ENCODE measurements at places on chromosomes 12 and 14. TPM values are rescaled to one million over a fixed set of nuclear protein-coding genes. Genes with fewer than 3 reads are reported as not detected.

DNA sequence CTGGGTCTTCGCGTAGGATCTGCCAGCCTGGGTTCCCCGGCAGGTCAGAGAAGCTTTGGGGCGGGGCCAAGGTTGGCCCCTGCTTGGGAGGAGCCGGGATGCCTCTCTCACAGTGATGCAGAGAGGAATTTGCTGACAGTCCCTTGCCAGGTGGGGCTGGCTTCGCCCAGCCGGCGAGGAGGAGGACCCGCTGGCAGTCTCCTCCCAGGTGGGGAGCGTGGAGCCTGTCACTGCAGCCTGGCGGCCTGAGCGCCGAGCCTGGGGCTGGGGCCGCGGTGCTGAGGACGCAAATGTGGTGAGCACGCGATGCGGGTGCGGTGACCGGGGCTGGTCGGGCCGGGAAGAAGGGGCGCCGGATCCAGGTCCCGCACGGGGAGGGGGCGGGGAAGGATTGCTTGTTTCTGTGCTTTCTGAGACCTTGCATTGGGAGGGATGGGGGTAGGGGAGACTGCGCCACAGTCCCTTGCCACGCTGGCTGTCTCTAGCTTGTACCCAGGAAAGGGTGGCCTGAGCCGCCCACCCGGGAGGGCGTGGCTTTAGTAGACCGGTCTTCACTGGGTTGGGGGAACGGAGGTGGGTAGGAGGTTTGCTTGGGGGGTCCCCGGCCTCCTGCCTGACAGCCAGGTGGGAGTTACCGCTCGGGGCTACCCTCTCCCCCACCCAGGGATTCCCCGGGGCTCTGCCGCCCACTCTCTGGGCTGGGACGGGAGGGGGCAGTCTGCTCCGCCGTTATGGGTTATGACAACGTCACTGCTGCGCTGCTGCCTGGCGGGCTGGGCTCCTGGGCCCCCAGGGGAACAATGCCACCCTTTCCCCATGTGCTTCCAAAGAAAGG, at the start of gene TMEM63C:
TSS of gene TMEM63C (plus strand) at position 196 of the 835 bp plus-strand sequence. CDS start 37,016 bp downstream, outside the sequence.
- no peaks in the 10 kb centered on the region for H3K36me3 ChIP-seq
- no peak for DNase-seq
- H3K4me1 ChIP-seq: peaks cover 15% of the 10 kb centered on the region
- peaks cover 21% of the 10 kb centered on the region for H3K27me3 ChIP-seq
- no peak within 1 kb of the TSS for H3K27ac ChIP-seq

GRCh38 chr14:21672116-21672515, 1.5 kb downstream of the OR4E1 start:
- peaks cover 8% of the 10 kb centered on the region for H3K4me1 ChIP-seq
- no peak for DNase-seq
- no peaks in the 10 kb centered on the region for H3K27me3 ChIP-seq
- H3K4me3 ChIP-seq: no peak overlapping the region
- H3K27ac ChIP-seq: no peak overlapping the region

DNA sequence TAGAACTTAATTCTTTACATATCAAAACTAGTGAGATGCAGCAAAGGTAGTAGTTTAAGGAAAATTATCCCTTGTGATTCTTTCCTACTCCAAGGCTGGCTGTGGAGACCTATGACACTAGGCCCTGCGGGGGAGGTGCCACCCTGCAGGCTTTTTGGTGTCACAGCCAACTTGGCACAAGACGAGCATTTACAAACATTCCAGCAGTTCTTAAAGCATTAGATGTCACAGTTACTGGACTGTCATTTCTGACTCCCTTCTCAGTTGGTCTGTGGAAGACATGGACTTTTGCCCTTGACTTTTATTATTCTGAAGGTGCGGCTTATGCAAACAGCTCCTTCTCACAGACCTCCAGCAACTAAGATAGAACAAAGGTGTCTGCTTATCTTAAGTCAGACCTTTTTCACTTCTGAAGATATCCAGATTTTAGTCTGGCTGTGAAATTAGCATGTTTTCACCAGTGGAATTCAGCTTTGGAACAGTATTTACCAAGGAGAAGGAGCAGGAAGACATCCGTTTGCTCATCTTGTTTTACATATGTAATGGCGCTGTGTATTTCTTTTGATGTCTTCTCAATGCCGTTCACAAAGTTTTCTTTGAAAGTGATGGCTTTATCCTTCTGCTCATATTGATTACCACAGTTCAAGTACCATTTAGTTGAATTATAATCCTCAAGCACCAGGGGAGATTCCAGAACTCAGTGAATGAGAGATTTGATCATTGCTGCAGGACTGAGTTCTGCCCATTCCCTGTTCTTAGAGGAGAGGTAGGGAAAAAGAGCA, 17.9 kb downstream of the SRGAP1 start:
- no peaks in the 10 kb centered on the region for H3K36me3 ChIP-seq
- H3K4me1 ChIP-seq: peaks cover 48% of the 10 kb centered on the region
- H3K27me3 ChIP-seq: no peaks in the 10 kb centered on the region
- no peak overlapping the region for H3K4me3 ChIP-seq
- peak overlapping the region; percentile 83 for H3K27ac ChIP-seq

Gene HCAR2
- total RNA-seq: not detected

Gene RNF212B
- total RNA-seq: not detected

GRCh38 chr12:7068240-7068993, 7.9 kb downstream of the C1S start:
- H3K27me3 ChIP-seq: no peaks in the 10 kb centered on the region
- H3K27ac ChIP-seq: peak overlapping the region; percentile 86
- H3K36me3 ChIP-seq: no peaks in the 10 kb centered on the region
- no peak for DNase-seq

Gene PROX2
- not detected for total RNA-seq

DNA sequence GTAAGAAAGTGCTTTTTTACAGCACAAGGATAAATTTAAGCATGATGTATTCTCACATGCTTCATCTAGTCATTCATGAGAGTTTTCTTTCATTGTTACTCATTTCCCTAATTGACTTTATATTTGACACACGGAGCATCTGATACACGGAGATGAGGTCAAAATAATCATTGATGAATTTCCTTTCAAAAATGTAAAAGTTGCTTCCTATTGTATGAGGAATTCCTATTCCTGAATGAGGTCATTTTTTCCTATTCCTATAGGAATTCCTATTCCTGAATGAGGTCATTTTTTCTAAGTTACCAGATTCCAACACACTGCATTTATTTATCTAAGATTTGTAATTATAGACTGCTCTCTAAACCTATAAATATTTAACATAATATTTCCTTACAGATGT, 316.7 kb upstream of the KITLG start:
- H3K4me1 ChIP-seq: peaks cover 34% of the 10 kb centered on the region
- H3K27ac ChIP-seq: peak overlapping the region; percentile 37
- no peaks in the 10 kb centered on the region for H3K36me3 ChIP-seq

Gene GPR137C
- 2.6 TPM for total RNA-seq

DNA sequence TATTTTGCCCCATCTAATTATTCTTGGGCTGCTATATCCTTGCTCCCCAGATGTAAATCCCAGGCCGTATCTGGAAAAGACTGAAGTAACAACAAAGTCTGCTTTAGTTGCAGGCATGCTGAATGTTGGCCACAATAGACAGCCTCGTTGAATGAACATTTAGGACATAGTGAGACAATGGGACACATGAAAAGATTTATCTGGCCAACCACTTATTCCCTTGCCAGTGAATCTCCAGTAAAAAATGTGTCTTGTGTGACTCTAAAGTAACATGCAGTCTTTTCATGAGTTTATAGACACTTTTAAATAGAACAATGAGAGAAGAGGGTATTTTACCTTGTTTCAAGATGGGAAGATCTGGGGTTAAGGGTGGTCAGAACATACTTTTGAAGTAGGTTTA, 60.2 kb upstream of the STXBP6 start:
- no peaks in the 10 kb centered on the region for H3K27me3 ChIP-seq
- H3K4me1 ChIP-seq: peaks cover 34% of the 10 kb centered on the region
- peak overlapping the region; percentile 92 for H3K27ac ChIP-seq
- H3K4me3 ChIP-seq: no peak overlapping the region

Gene YLPM1
- 51.8 TPM for total RNA-seq

GRCh38 chr12:29224572-29224971, 75.5 kb downstream of the FAR2 start:
- H3K36me3 ChIP-seq: peaks cover 3% of the 10 kb centered on the region
- DNase-seq: no peak
- H3K4me1 ChIP-seq: peaks cover 65% of the 10 kb centered on the region
- no peak overlapping the region for H3K4me3 ChIP-seq

GRCh38 chr14:103103461-103104388, 9.2 kb downstream of the EXOC3L4 start:
- no peaks in the 10 kb centered on the region for H3K36me3 ChIP-seq
- DNase-seq: no peak
- H3K27ac ChIP-seq: no peak overlapping the region
- no peaks in the 10 kb centered on the region for H3K27me3 ChIP-seq

DNA sequence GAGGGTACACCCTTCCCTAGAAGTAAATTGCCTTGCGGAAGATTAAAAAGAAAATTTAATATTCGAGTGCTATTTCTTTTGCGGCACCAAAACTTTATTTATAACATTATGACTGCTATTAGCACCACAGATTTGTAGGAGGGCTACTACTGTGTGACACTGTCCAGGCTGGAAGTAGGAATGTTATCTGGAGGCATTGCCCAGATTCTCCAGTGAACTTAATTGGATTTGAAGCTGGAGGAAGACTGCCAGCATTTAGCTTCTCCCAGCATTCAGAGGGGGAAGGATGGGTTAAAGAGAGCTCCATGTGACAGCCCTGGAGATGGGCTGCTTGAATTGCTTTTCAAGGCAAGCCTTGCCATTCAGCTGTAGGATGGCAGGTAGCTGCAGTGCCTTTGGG, 107.0 kb upstream of the RBM19 start:
- H3K4me3 ChIP-seq: no peak overlapping the region
- no peak for DNase-seq
- H3K4me1 ChIP-seq: no peaks in the 10 kb centered on the region
- no peaks in the 10 kb centered on the region for H3K36me3 ChIP-seq
- peaks cover 7% of the 10 kb centered on the region for H3K27me3 ChIP-seq

GRCh38 chr12:93745286-93745685, 68.1 kb downstream of the CRADD start:
- DNase-seq: no peak
- no peak overlapping the region for H3K4me3 ChIP-seq
- H3K27me3 ChIP-seq: no peaks in the 10 kb centered on the region
- H3K36me3 ChIP-seq: no peaks in the 10 kb centered on the region

Gene EPS8
- 114 TPM for total RNA-seq

GRCh38 chr12:84551373-84551772, 361.2 kb downstream of the SLC6A15 start:
- H3K4me3 ChIP-seq: no peak overlapping the region
- no peaks in the 10 kb centered on the region for H3K36me3 ChIP-seq
- H3K27ac ChIP-seq: no peak overlapping the region
- no peaks in the 10 kb centered on the region for H3K4me1 ChIP-seq

Gene TAS2R7
- not detected for total RNA-seq

Gene OR6C75
- total RNA-seq: not detected

- peaks cover 5% of the 10 kb centered on the region for H3K27me3 ChIP-seq
- H3K4me1 ChIP-seq: no peaks in the 10 kb centered on the region
- H3K4me3 ChIP-seq: no peak overlapping the region
- no peak for DNase-seq
- H3K36me3 ChIP-seq: no peaks in the 10 kb centered on the region
These were observed 82.2 kb upstream of the NEDD1 start for GRCh38 chr12:96824838-96825236.

DNA sequence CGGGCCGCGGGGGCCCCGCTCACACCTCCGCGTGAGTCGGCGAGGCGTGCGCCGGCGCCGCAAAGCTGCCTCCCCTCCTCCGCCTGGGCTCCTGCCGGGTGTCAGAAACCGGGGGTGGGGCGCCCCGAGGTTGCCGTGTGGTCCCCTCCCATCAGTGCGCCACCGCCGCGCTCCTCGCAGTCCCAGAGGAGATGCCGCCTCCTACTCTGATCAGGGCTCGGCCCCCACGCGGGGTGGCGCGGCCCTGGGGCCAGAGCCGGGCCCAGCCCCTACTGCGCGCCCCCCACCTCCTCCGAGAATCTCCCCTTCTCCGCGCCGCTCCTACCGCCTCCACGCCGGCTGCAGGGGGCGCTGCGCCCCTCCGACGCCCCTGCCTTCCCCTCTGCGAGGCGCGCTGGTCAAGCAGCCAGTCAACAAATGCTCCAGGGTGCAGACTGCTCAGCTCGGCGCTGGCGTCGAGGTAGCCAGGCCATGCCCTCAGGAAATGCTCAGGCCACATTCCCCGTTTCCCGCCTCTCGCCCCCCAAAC, 467 bp upstream of the JAG2 start:
- no peaks in the 10 kb centered on the region for H3K27me3 ChIP-seq
- peaks cover 24% of the 10 kb centered on the region for H3K4me1 ChIP-seq
- H3K36me3 ChIP-seq: no peaks in the 10 kb centered on the region

Gene AKAP6
- 4.3 TPM for total RNA-seq

- H3K27me3 ChIP-seq: peaks cover 5% of the 10 kb centered on the region
- no peaks in the 10 kb centered on the region for H3K4me1 ChIP-seq
- no peaks in the 10 kb centered on the region for H3K36me3 ChIP-seq
- no peak overlapping the region for H3K27ac ChIP-seq
These were observed 23.3 kb downstream of the PAX9 start for GRCh38 chr14:36684946-36685345.

DNA sequence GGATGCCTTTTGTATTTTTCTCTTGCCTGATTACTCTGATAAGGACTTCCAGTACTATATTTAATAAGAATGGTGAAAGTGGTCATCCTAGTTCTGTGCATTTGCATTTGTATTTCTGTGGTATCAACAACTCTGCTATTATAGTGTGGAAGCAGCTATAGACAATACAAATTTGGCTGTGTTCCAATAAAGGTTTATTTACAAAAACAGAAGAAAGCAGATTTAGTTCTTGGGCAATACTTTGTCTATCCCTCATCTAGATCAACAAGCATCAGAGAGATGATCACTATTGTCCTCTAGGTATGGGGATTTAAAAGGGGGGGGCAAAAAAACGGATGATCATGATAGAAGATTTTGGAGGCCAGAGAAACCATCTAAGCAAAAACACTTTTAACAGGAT, 19.1 kb upstream of the BTG1 start:
- peaks cover 3% of the 10 kb centered on the region for H3K4me1 ChIP-seq
- no peaks in the 10 kb centered on the region for H3K36me3 ChIP-seq
- no peak overlapping the region for H3K27ac ChIP-seq
- no peak overlapping the region for H3K4me3 ChIP-seq

GRCh38 chr12:100302081-100302480, 35.1 kb downstream of the SCYL2 start:
- H3K4me1 ChIP-seq: no peaks in the 10 kb centered on the region
- no peak overlapping the region for H3K27ac ChIP-seq
- DNase-seq: no peak

Gene ATN1
- 103 TPM for total RNA-seq

Gene PPP4R3A
- total RNA-seq: 57.7 TPM

- H3K4me3 ChIP-seq: no peak overlapping the region
- no peaks in the 10 kb centered on the region for H3K36me3 ChIP-seq
- DNase-seq: no peak
These were observed 76.3 kb upstream of the PSMC1 start for GRCh38 chr14:90179809-90180779.

- H3K27me3 ChIP-seq: peaks cover 49% of the 10 kb centered on the region
- H3K27ac ChIP-seq: no peak overlapping the region
- no peak for DNase-seq
These were observed 54.0 kb upstream of the CISTR start for GRCh38 chr12:53805791-53806190.

DNA sequence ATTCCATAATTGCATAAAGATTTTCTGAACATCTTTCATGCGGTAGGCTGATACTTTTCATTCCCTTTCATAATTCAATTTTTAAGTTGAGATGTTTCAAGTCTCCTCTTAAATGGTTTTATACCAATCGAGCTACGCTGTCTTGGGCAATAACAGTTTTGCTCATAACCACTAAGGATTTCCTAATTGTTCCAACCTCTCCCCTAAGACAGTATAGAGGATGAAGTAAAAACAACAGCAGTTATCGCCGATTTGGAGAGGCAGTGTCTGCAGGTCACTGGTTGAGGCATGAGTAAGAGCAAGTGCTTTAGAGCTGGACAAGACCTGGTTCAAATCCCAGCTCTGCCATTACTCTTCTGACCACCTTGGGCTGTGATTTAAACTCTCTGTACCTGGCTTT, 6.9 kb upstream of the MED13L start:
- H3K36me3 ChIP-seq: no peaks in the 10 kb centered on the region
- no peak overlapping the region for H3K27ac ChIP-seq
- H3K4me1 ChIP-seq: peaks cover 8% of the 10 kb centered on the region
- H3K4me3 ChIP-seq: no peak overlapping the region

Gene RPGRIP1
- not detected for total RNA-seq

Gene COCH
- 4.2 TPM for total RNA-seq

Gene SLCO1B3
- total RNA-seq: not detected

All from chondrocyte (in vitro differentiated cells).